ENCODE measurements at places on chromosomes 2 and 18. TPM values are rescaled to one million over a fixed set of nuclear protein-coding genes. Genes with fewer than 3 reads are reported as not detected.

Gene HOXD12
- total RNA-seq, result not detected

Gene SERPINB3
- not detected for total RNA-seq

Gene SPC25
- 0.28 TPM for total RNA-seq

Gene CXCR1
- not detected for total RNA-seq

Gene RSAD2
- 0.55 TPM for total RNA-seq

Gene GAREM2
- total RNA-seq, result 0.65 TPM

Gene LIMS3
- total RNA-seq, result 5.2 TPM

Gene DUSP19
- total RNA-seq, result 3.8 TPM

Gene PPP3R1
- 17.8 TPM for total RNA-seq

Gene HOXD13
- total RNA-seq, result 0.09 TPM

Gene PDCD1
- not detected for total RNA-seq

Gene NT5C1B
- total RNA-seq, result not detected

Gene NR4A2
- 0.09 TPM for total RNA-seq

Gene DPP4
- total RNA-seq, result 251 TPM

Gene DYTN
- not detected for total RNA-seq

Gene PLEKHA3
- total RNA-seq, result 5.6 TPM

Gene INPP5D
- total RNA-seq, result 0.46 TPM

Gene FLACC1
- total RNA-seq, result 0.74 TPM

Measured in smooth muscle cell of bladder (primary cell).